Posterior cingulate gyrus (tissue), 11 donors: ENCODE measurements at places on chromosomes 2 and 18.

- DNase-seq, result no peak
Observed at GRCh38 chr2:213834331-213834730, 550.1 kb downstream of the SPAG16 start.

GRCh38 chr18:79320216-79320850, 75.4 kb upstream of the NFATC1 start:
- no peak for DNase-seq

- DNase-seq, result no peak
Observed at GRCh38 chr2:3175568-3175955, 202.1 kb downstream of the EIPR1 start.

DNA sequence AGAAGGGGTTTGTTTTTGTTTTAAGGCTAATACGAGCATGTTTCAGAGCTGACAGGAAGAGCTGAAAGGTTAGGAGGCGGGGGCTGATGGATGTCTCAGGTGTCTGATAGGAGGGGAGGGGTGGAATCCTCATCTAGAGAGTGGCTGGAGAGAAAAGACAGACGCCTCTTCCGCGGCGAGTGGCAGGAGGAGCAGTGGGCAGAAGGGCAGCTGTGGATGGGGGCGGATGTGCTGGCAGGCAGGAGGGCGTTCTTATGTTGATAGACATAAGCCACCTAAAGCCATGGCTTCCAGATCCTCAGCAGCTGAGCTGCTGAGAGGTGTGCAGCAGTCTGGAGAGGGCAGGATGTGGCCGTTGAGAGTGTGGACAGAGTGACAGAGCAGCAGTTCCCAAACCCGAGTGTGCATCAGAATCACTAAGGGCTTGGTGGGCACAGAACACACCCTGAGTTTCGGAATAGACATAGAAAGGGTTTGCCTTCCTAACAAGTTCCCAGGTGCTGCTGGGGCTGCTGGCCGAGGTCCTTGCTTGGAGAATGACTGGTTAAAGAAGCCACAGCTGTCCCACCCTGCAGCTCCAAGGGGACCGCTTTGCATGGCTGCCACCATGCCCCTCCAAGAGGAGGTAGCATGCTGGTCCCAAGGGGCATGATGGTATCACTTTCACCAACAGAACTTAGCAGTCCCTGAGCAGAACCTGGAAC, 3.0 kb upstream of the ITM2C start:
- DNase-seq, result no peak

DNA sequence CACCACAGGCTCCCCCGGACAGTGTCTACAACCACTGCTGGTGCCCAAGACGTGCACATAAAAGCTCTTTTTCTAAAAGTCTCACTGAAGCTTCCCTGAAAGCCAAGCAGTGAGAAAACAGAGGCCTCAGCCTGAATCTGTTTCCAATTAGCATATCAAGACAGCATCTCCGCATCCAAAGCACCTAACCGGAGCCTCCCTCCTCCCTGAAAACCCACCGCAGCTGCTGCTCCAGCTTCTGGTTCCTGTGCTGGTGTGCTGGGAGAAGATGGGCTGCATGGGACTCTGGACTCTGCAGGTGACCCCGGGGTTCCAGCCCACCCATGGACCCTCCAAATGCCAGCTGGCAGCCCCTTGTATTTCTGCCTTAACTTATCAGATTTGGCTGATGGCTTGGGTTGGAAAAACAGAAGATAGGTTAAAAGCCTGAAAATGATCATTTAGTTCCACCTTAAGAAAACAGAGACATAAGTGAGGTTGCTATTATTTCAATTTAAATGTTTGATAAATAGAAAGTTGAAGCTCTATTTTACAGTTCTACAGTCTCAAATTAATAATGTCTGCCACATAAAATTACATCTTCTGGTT, 103.3 kb downstream of the TMEM18 start:
- no peak for DNase-seq
